ENCODE measurements at places on chromosomes 4 and X. TPM values are rescaled to one million over a fixed set of nuclear protein-coding genes. Genes with fewer than 3 reads are reported as not detected.

Gene ETDA
- total RNA-seq, result not detected

- no peak for DNase-seq
- H3K4me1 ChIP-seq, result peaks cover 18% of the 10 kb centered on the region
- no peak overlapping the region for H3K27ac ChIP-seq
Measured at GRCh38 chrX:113421432-113421831, 580.8 kb upstream of the AMOT start.

DNA sequence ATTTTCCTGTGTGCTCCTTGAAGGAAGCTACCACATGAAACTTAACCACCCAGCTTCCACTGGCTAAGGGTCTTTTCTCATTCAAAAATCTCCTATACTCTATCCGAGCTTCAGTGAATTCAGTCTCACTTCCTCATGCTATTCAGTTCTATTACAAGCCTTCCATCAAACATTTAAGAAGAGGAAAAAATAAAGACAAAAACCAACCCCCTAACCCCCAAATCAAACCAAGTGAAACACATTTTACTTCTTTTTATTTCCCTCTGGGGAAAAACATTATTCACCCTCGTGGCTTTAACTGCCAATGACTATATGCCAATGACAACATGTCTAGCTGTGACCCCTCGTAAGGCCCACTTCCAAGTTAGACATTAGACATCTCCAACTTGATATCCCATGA, 16.2 kb upstream of the WDR19 start:
- H3K36me3 ChIP-seq, result peaks cover 4% of the 10 kb centered on the region
- no peak for DNase-seq

DNA sequence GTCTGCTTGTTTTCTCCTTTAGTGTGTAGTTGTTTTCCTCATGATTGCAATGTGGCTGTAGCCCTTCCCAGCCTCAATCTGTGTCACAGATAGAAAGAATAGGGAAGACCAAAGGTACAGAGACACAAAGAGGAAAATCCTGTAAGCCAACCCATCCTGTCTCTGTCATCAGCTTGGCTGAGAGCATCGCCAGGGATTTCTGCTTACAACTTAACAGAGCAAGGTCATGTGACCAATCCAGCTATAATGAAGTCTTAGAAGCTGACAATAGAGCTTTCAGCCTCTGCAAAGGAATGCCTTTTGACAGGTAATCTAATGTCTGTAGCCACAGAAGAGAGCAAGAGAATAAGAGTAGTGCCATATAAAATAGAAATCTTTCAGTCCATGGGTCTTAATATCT, 1598.0 kb upstream of the AGA start:
- no peaks in the 10 kb centered on the region for H3K36me3 ChIP-seq
- peaks cover 4% of the 10 kb centered on the region for H3K4me1 ChIP-seq
- no peaks in the 10 kb centered on the region for H3K27me3 ChIP-seq

DNA sequence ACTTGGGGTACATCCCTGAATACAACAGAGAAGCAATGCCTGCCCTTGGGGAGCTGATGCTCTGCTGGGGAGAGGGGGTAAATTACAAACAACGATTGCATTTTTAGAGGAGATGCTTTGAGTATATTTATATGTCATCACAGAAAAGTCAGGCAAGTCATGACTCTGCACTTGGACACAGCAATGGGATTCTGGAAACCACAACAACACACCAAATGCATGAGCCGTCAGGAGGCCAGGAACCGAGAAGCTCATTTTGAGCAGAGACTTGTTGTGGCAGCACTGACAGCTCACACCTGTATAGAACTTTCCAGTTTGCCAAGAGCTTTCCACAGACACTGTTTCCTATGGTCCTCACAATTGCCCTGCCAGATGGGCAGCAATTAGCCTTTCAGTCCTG, 113.2 kb upstream of the RBPJ start:
- no peak overlapping the region for H3K4me3 ChIP-seq
- peaks cover 11% of the 10 kb centered on the region for H3K27me3 ChIP-seq
- H3K4me1 ChIP-seq, result peaks cover 28% of the 10 kb centered on the region

- H3K27ac ChIP-seq, result no peak overlapping the region
- no peak overlapping the region for H3K4me3 ChIP-seq
- no peaks in the 10 kb centered on the region for H3K36me3 ChIP-seq
- H3K4me1 ChIP-seq, result peaks cover 14% of the 10 kb centered on the region
Measured at GRCh38 chr4:3652586-3652985, 113.6 kb upstream of the ADRA2C start.

DNA sequence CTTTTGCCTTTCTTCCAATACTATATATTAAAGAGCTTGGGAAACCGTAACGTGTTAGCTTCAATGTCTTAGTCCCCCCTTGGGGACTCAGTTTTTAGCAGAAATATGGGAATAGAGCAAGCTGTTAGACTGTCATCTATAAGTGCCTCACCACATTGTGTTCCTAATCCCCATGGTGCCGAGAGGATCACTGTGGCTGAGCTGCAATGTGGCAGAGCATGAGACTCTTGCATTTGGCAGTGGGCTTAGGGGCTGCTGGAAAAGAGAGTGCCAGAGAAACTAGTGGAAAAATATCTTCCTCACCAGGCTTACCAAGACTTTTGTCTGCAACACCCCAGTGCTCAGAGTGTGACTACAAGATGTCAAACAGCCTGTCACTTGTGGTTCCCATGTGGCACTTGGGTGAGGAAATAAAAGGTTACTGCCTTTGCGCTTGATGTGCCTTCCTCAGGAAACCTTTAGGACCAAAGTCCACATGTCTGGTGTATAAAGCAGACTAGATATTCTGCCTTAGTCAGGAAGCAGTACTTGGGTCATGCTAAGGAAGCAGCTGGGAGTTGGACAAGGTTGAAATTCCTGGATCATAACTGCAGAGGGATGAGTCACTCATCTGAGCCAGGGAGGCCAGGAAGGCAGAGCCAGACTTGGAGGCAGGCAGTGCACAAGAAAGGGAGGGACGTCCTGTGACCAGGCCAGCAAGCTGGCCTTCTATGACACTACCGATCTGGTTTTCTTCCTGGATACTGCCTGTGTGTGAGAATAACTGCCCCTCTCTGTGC, 9.7 kb upstream of the MAGEA4 start:
- no peak for DNase-seq
- no peak overlapping the region for H3K27ac ChIP-seq
- H3K4me1 ChIP-seq, result no peaks in the 10 kb centered on the region
- no peak overlapping the region for H3K4me3 ChIP-seq
- H3K36me3 ChIP-seq, result no peaks in the 10 kb centered on the region

DNA sequence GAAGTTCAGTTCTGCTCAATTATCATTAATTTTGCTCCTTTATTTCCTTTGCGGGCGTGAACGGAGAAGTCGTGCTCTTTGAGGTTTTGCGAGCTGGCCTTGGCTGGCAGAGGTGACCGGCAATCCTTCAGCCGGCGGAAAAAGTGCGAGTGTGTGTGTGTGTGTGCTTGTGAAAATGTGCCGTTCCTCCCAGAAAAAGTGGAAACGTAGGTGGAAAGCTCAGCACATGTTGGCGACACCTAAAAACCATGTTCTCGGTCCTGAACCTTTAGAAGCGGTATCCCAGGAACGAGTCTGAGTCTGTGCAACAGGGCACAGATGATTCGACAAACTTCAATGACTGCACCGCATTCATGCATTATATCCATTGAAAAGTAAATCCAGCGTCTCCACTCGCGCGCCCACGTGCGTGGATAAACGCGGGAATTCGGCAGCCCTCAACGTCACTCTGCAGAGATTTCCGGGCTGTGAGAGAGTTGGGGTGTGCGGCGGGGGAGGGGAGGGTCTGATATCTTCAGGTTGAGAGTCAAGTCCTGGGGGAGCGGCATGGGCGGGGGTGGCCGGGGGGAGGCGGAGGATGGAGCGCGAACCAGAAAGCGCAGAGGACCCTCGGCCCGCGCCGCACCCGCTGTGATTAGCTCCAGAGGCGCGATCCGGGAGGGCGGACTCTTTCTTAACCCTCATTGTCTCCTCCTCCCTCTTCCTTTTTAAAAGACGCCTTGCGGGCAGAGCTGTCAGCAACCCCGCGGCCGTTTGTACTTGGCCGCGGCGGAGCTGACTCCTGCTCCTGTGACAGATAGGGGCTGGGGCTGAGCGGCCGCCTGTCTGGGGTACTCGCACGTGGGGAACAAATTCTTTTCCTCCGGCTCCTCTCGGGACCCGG, at the start of gene SHISA3:
Gene SHISA3, plus strand, starts transcription at position 737 of the 883 bp plus-strand sequence. CDS start 569 bp downstream, outside the sequence.
- H3K27ac ChIP-seq, result no peak within 1 kb of the TSS
- DNase-seq, result peak; percentile 58
- H3K27me3 ChIP-seq, result peaks cover 74% of the 10 kb centered on the region
- H3K36me3 ChIP-seq, result no peaks in the 10 kb centered on the region

- no peak for DNase-seq
- peaks cover 16% of the 10 kb centered on the region for H3K4me1 ChIP-seq
- H3K27me3 ChIP-seq, result no peaks in the 10 kb centered on the region
- no peaks in the 10 kb centered on the region for H3K36me3 ChIP-seq
- H3K27ac ChIP-seq, result no peak overlapping the region
- H3K4me3 ChIP-seq, result no peak overlapping the region
Measured at GRCh38 chr4:142548491-142548890, 297.6 kb downstream of the INPP4B start.

DNA sequence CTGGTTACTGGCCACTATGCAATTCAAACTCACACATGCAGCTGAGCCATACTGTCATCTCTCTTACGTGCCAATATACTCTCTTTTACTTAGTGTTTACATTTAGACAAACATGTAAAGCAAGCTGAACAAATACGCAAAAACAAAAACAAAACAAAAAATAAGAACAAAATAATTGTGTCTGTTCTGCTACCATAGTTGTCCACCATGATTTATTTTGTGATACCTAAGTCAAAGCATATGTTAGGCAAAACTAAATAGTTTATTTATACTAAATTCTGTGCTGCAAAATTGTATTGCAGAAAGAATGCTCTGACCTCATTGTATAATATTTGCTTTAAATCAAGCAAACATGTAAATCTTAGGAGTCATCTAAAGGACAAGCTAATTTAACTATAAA, 943.2 kb upstream of the AGA start:
- H3K4me1 ChIP-seq, result no peaks in the 10 kb centered on the region
- H3K4me3 ChIP-seq, result no peak overlapping the region
- no peak for DNase-seq
- H3K36me3 ChIP-seq, result no peaks in the 10 kb centered on the region
- no peak overlapping the region for H3K27ac ChIP-seq

DNA sequence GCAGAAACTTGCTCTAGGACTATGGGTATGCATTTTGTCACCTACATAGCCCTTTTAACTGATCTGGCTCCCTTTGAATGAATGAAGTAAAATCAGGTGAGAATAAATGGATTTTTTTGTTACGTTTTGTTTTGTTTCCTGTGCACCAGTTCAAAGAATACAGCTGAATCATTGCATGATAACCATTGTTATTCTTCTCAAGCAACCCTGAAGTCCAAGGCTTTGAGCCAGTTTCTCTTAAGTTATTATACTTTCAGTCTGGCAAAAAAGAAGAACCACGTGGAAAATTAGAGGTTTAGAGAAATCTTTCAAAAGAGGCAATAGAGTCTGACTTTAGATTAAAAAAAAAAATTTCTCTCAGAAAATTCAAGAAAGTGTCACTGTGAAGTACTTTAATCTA, 398.6 kb upstream of the TECRL start:
- H3K27ac ChIP-seq, result no peak overlapping the region
- DNase-seq, result no peak
- peaks cover 17% of the 10 kb centered on the region for H3K36me3 ChIP-seq
- H3K4me1 ChIP-seq, result peaks cover 11% of the 10 kb centered on the region
- H3K27me3 ChIP-seq, result no peaks in the 10 kb centered on the region
- no peak overlapping the region for H3K4me3 ChIP-seq

GRCh38 chr4:89056953-89057398, at the start of gene FAM13A:
Gene FAM13A (minus strand): TSS chr4:89057185. CDS start chr4:89056964, 221 bp downstream.
- H3K36me3 ChIP-seq, result peaks cover 10% of the 10 kb centered on the region
- H3K4me1 ChIP-seq, result peaks cover 38% of the 10 kb centered on the region
- peak within 1 kb of the TSS; percentile 82 for H3K27ac ChIP-seq
- DNase-seq, result peak; percentile 60
- H3K27me3 ChIP-seq, result peaks cover 12% of the 10 kb centered on the region
